ENCODE measurements at places on chromosomes 3 and 15. TPM values are rescaled to one million over a fixed set of nuclear protein-coding genes. Genes with fewer than 3 reads are reported as not detected.

Gene MPI
- total RNA-seq: 62.8 TPM

DNA sequence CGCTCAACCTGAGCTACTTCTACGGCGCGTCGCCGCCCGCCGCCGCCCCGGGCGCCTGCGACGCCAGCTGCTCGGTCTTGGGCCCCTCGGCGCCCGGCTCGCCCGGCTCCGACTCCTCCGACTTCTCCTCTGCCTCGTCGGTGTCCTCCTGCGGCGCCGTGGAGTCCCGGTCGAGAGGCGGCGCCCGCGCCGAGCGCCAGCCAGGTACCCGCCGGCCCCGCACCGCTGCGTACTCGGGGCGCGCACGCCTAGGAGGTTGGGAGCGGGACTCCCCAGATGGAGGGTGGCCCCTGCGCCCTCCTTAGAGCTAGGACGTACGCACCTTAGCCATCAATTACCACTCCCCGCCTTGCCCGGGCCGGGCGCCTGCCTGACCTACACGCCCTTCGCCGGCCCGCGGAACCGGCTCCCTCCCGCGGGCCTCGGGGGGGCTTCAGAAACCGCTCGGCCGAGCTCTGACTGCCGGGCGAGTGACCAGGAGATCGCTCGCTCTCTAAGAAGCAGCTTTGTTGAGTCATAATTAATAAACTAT, 466 bp downstream of the NFKBIZ start:
- DNase-seq: peak; percentile 59

GRCh38 chr3:62833538-62833937, 41.7 kb downstream of the CADPS start:
- no peak for DNase-seq

DNA sequence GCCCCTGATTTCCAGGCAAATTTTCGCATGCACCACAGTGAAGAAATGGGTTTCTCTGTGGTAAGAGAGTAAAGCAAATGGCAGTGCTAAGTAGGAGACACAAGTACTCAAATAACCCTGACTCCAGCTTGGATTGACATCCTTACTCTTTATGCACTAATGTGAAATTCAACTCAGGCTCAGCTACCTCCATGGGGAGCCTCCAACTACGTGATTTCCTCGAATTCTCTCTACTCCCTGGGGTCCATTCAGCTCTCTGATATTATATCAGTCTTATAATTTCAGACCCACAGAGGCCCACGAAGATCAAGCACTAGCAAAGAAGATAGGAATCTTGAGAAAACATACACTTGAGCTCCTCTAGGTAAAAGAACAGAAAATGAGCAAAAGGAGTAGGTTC, 407.6 kb upstream of the CCDC54 start:
- no peak for DNase-seq

DNA sequence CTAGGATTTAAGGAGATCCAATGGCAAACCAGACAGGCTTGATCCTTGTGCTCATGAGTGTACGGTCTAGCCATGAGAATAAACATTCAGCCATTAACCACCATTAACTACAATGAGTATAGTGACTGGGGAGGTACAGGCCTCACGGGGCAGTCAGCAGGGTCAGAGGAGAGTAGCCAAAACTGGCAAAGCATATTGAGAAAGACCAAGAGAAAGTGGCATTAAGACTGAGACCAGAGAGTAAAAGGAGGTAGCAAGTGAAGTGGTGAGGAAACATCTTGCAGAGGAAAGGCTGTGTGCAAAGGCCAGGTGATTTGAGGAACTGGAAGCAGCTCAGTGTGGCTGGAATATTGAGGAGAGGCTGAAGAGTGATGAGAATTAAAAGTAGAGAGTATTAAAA, 407.2 kb upstream of the LMCD1 start:
- DNase-seq: no peak

- no peak for DNase-seq
These were observed 71.3 kb upstream of the SLCO3A1 start for GRCh38 chr15:91782221-91782620.

Gene SERPINI2
- not detected for total RNA-seq

Measured in activated T-helper 1 cell treated with anti-CD3 and anti-CD28 coated beads, Interleukin-12 subunit alpha, Interleukin-12 subunit beta, Interleukin-2, Interleukin-4 antibody, amounts not matched to agents 30 ng/mL and 10 ng/mL and 1 ng/mL, durations not matched to agents 14 hours and 24 hours and 36 hours (primary cell).